ENCODE measurements at places on chromosomes 5 and 9.

DNA sequence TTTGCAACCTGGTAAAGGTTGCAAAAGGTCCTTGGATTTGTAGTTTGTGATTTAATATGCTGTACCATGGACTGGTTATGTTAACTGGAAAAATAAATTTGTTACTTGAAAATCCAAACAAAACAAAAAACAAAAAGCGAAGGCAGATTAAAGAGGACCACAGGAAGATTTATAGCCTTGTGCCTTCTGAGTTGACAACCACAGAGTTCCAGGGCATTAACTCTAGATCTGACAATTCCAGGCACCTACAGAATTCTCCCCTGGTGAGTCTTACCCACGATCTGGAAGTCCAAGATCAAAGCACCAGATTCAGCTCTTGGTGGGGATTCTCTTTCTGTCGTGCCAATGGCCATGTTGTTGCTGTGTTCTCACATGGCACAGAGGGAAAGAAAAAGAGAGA is 107.9 kb upstream of the SELENOP start:
- DNase-seq = no peak

GRCh38 chr9:94934816-94935328 is 208.4 kb downstream of the AOPEP start:
- no peak for DNase-seq

GRCh38 chr5:141598391-141599345 is 20.1 kb downstream of the DIAPH1 start:
- no peak for DNase-seq

DNA sequence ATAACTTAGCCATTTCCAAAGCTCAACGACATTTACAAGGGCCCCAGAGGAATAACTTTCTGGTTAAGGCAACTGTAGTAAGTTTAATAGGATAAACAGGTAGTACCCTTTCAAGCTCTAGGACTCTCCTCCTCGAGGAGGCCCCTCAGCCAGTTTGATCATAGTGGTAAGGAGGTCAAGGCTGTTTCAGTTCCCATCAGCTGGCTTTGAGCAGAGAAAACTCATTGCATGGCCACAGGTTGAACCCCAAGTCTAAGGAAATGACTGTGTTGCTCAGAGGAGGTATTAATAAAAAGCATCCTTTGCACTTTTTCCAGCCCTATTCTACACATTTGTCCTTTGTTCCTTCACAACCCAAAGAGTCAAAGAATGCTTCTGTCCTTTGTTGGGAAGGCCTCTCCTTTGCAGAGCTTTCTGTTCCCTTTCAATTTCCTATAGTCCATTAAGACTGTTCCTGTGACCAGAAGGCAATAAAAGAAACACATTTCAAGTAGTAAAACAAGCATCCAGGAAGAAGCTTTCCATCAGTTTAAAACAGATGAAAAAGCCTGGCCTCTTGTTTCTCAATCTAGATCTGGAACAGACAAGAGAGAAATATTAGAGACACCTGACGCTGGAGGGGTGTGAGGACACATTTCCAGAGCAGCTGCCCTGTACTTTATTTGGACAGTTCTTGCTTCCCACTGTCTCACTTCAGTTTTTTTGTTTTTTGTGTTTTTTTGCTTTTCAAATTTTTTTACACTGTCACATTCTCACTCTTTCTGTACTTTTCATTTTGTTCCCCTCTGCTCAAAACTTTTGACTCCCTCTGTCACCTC is 54.1 kb downstream of the PRRC1 start:
- no peak for DNase-seq

- no peak for DNase-seq
Measured at GRCh38 chr5:124627815-124628595, 118.4 kb downstream of the ZNF608 start.

DNA sequence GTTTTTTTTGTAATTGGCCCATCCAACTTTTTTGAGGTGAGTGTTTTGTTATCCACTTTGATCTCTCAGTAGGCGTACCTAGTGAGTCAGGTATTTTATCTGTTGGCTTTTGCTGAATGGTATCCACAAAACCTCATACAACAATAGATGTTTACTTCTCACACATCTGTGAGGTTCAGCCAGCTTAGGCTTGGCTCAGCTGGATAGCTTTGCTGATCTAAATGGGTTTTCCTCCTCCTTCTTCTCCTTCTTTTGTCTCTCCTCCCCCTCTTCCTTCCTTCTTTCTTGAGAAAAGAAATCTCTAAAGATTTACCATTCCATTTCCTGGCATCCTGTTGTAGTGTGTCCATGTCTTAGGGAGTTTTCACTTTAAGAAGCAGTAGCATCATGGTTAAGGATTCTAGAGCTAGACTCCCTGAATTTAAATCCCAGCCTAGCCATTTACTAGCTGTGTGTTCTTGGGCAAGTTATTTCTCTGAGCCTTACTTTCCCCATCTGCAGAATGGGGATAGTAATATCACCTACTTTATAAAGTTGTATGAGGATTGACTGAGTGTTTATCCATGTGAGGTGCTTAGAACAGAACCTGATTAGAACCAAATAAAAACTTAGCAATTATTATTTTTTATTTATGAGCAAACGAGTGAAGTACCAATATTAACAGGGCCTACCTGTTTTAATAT is 126.3 kb downstream of the ARHGAP26 start:
- DNase-seq = no peak

DNA sequence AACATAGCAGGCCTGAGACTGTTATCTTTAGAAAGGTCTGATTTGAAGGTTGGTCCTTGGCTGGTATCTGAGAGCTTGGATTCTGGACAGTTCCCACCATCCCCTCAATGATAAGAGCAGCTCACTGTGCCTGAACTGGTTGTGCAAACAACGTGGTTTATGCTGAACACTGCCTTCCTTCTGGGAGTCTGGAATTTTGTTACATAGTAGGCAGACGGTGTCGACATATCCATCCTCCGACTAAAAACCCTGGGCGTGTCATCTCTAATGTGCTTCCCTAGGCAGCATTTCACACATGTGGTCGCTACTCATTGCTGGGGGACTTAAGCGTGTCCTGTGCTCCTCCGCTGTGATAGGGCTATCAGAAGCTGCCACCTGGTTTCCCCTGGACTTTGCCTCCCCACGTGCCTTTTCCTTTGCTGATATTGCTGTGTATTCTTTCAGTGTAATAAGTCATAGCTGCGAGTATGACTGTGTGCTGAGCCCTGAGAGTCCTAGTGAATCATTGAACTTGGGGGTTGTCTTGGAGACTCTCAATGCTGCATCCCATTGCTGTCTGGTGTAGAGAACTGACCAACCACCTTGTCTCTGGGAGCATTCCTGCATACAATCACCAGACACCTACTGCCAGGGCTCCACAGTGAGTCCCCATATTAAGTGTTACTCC is 119.1 kb upstream of the TBC1D2 start:
- no peak for DNase-seq
